Hindlimb muscle (tissue), 1 donor: ENCODE measurements at places on chromosomes 5 and 9.

GRCh38 chr5:2895196-2895595, 143.7 kb upstream of the IRX2 start:
- DNase-seq = no peak

GRCh38 chr5:143318270-143318669, 85.2 kb downstream of the NR3C1 start:
- no peak for DNase-seq

GRCh38 chr5:73437777-73438644, 10.6 kb downstream of the FOXD1 start:
- no peak for DNase-seq

- no peak for DNase-seq
These were observed 11.5 kb downstream of the IGFBPL1 start for GRCh38 chr9:38412751-38413150.

DNA sequence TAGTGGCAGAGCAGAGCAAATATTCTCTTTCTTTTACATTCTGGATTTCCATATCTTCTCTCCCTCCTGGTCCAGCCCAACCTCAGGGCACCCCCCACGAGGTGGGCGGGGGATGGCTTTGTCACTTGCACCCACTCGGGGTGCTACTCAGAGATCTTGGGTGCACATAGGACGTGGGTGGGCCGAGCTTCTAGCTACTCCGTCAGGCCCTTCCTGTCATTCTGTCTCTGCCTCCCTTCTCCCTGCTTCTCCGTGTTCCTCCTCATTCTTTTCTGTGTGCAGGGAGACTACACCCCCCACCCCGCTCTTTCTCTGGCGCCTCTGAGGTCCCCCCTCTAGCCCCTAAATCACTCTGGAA, 19.5 kb downstream of the PCDHGC5 start:
- no peak for DNase-seq

GRCh38 chr5:88824892-88825583, 57.9 kb downstream of the MEF2C start:
- peak; percentile 28 for DNase-seq

GRCh38 chr9:86541014-86541570, 186.9 kb upstream of the TUT7 start:
- no peak for DNase-seq

GRCh38 chr5:100479079-100479688, 56.0 kb upstream of the FAM174A start:
- no peak for DNase-seq

- no peak for DNase-seq
These were observed 199.4 kb upstream of the SLC24A2 start for GRCh38 chr9:19988281-19988680.

- no peak for DNase-seq
These were observed 75.2 kb downstream of the PDE6A start for GRCh38 chr5:149869411-149869821.

GRCh38 chr5:172229904-172230303, 35.9 kb downstream of the EFCAB9 start:
- no peak for DNase-seq

- no peak for DNase-seq
These were observed 108.5 kb downstream of the NNT start for GRCh38 chr5:43711496-43711895.

- no peak for DNase-seq
These were observed 159.3 kb upstream of the TLX3 start for GRCh38 chr5:171149772-171150171.
